ENCODE measurements at places on chromosomes 3 and 15.

DNA sequence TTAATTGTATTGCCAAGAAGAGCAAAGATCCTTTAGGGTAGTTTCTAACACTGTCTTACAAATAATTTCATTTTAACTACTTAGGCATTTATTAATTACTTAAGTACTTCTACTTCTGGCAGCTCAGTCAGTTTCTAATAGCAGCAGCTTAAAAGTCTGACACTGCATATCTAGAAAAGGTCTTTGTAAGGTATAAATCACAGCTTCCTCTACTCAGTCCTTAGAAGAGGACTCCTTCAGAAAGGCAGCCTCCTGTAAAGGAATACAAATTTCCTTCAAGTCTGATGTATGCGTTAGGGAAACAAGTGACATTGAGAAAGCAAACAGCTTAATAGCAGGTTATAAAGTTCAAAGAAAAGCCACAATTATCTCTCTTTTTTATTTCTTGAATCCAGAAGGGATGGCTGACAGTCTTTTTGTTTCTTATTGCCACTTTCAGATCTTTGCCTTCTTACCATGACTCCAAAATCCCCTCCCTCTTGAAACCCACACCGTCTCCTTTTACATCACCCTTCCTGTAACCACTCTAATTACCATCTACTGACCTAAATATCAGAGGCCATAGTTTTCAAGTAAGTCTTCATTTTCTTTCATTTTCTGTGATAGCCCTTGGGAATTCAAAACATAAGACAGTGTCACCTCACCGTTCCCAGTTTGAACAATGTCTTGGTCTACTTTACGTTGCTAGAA lies 109.5 kb downstream of the CGGBP1 start:
- DNase-seq, result no peak

DNA sequence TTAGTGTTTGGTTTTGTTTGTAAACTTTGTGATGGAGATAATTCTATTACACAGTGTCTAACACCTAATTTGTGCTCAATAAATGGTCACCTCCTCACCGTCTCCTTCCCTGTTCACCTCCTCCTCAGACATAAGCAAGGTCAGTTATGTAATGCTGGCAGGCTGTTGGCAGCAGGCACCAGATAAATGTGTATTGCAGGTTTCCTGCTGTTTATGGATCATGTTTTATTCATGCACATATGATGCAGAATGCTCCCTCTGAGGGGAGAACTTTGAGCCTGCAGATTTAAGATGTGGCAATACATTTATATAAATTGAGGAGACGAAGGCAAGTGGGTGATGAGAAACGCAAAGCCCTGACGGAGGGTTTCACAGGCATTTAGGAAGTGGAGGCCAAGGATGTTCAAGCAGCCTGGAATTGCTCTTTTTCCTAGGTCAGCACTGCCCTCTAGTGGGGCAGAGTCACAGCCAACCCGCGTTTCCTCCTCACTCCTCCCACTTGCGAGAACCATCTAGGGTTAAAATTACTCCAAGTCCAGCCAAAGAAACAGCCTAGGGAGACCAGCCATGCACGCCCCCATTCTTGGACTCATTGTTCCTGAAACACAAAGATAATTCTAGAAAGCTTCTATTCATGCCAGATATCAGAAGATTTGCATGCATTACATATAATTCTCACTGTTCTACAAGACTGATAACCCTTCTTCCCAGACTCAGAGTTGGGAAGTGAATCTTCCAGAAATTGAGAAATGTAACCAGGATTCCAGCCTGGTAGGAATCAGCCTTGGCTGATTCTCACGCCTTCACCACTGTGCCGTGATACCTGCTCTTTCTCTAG lies 228.7 kb downstream of the SLCO3A1 start:
- DNase-seq, result peak; percentile 78

- DNase-seq, result no peak
Observed at GRCh38 chr3:116265976-116266584, 179.2 kb downstream of the LSAMP start.

DNA sequence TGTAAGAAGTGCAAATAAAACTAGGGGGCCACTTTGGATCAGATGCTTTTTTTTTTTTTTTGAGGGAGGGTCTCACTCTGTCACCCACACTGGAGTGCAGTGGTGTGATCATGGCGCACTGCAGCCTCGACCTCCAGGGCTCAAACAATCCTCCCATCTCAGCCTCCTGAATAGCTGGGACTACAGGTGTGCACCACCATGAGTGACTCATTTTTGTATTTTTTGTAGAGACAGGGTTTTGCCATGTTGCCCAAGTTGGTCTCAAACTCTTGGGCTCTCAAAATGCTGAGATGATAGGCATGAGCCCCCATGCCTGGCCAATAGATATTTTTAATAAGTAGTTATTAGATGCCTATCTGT lies 20.8 kb downstream of the CCR1 start:
- DNase-seq, result no peak

DNA sequence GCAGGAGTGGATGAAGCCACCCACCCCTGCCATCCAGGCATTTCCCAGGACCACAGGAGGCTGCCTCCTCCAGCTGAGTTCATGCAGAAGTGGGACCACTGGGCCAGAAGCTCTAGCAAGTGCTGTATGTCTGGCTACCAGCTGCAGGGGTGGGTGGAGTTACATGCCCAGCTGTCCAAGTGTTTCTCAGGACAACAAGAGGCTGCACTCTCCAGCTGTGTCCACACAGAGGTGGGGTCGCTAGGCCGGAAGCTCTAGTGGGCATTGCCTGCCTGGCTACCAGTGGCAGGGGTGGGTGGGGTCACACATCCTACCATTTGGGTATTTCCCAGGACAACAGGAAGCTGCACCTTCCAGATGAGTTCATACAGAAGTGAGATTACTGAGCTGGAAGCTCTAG lies 234.0 kb upstream of the PPP2R3A start:
- DNase-seq, result no peak

- no peak for DNase-seq
Observed at GRCh38 chr3:43217633-43218032, 68.7 kb upstream of the SNRK start.

- peak; percentile 88 for DNase-seq
Observed at GRCh38 chr3:10263646-10264363, 15.5 kb downstream of the TATDN2 start.

- no peak for DNase-seq
Observed at GRCh38 chr15:70426096-70426821, 328.5 kb upstream of the TLE3 start.

- DNase-seq, result no peak
Observed at GRCh38 chr3:126285369-126285768, 71.8 kb downstream of the KLF15 start.

DNA sequence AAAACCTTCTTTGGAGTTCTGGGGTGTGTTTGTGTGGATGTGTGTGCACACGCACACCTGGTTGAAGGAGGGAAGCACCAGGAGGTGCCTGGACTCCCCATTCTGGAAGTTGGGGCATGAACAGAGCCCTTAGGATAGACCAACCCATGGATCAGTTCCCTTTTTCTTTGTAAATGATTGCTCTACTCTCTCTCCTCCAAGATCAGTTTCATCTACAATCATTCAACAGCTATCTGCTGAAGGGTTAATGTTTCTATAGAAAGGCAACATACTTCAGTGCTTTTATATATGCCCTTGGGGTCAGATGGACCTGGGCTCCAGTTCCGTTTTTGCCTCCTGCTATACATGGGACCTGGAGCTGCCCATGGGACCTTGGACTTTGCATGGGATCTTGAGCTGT lies 352.1 kb upstream of the CFAP20DC start:
- no peak for DNase-seq

GRCh38 chr3:13567684-13568514 lies 19.0 kb downstream of the FBLN2 start:
- no peak for DNase-seq

GRCh38 chr15:96123028-96123400 lies 207.5 kb upstream of the NR2F2 start:
- DNase-seq, result no peak

DNA sequence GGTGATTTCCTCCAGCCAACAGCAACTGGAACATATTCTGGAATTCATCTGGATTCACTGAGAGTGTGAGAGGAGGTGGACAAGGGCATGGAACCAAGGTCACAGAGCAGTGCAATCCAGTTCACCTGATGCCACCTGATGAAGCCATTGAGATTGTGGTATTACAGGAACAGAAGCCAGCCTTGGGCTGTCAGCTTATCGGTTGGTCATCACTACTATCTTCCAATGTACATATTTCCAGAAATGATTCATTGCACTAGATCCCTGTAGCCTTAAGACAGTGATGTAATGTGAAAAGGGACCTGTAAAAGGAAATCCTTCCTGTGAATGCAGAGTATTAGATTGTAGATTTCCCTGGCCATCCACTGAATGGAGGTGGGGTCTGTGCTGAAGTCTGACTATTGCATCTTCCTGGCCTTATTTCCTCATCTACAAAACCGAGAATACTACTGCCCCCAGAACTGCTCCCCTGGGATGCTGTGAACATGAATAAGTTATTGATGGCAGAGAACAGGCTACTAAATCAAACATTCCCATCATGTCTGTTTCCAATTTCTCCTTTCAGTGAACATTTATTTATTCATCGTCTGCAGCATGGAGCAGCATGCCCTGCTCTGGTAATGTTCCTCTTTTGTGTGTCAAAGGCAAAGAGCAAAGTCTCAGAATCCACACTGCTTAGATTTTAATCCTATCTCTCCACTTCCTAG lies 47.4 kb upstream of the TPM1 start:
- no peak for DNase-seq

DNA sequence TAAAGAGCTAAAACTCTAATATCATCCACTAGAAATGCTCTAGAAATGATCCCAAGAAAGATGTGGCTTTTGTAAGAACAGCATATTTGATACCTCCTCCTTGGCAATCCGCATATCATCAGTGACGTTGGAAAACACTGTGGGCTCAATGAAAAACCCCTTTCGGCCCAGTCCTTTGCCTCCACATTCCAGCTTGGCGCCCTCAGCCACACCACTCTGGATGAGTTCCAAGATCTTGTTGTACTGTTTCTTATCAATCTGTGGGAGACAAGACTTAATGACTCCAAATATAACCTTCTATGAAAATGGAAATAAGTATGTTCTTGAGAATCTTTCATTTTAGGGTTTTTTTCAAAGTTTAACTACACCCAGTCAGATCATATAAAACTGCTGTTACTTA lies 103.6 kb downstream of the ALDH1A2 start:
- DNase-seq, result no peak

GRCh38 chr3:173841334-173841733 lies 443.8 kb downstream of the NLGN1 start:
- DNase-seq, result no peak

GRCh38 chr3:172286548-172287148 lies 161.6 kb downstream of the GHSR start:
- DNase-seq, result no peak

GRCh38 chr3:87413814-87414213 lies 137.4 kb upstream of the POU1F1 start:
- DNase-seq, result no peak

- DNase-seq, result no peak
Observed at GRCh38 chr3:14829811-14830210, 11.0 kb downstream of the FGD5 start.

DNA sequence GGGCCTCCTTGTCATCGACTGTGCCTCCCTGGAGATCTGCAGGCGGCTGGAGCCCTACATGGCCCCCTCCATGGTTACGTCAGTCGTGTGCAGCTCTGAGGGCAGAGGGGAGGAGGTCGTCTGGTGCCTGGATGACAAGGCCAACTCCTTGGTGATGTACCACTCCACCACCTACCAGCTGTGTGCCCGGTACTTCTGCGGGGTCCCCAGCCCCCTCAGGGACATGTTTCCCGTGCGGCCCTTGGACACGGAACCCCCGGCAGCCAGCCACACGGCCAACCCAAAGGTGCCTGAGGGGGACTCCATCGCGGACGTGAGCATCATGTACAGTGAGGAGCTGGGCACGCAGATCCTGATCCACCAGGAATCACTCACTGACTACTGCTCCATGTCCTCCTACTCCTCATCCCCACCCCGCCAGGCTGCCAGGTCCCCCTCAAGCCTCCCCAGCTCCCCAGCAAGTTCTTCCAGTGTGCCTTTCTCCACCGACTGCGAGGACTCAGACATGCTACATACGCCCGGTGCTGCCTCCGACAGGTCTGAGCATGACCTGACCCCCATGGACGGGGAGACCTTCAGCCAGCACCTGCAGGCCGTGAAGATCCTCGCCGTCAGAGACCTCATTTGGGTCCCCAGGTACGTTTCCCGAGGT lies 146.5 kb downstream of the LRRK1 start:
- peak; percentile 39 for DNase-seq

DNA sequence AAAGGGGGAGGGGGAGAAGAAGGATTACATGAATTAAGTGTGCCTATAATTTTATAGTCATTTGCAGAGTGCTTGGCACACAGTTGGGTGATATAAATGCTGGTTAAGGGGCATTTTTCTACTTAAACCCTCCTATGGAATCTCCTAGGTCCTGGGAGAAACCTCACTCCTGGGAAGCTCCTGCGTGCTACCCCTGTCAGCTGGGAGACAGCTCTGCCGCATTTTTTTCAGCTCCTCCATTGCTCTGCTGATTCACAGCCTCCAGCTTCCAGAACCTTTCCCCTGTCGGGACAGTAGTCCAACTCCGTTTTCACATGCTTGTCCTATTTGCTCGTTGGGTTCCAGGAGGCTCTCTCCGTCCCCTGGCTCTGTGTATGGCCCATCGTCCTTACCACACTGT lies 59.2 kb downstream of the CHRD start:
- peak; percentile 19 for DNase-seq

DNA sequence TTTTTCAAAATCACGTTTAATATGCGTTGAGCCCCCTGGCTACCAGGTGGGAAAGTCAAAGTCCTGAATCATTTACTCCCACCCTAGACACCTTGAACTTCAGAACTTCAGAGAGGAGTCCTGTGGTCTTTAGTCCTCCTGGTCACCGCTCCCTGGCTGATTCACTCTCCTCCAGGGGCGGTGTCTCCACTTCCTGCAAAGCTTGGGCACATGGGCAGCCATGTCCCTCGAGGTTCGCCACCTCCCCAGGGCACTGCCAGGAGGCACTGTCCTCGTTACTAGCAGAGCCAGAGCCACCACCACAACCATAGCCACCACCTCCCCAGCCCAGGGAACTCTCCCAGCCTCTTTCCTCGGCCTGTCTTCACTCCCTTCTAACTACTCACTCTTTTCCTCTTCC lies 31.0 kb downstream of the LOXL1 start:
- DNase-seq, result peak; percentile 51

- DNase-seq, result no peak
Observed at GRCh38 chr3:142180761-142181362, 31.5 kb upstream of the TFDP2 start.

GRCh38 chr3:152056987-152057386 lies 183.5 kb downstream of the SUCNR1 start:
- no peak for DNase-seq

DNA sequence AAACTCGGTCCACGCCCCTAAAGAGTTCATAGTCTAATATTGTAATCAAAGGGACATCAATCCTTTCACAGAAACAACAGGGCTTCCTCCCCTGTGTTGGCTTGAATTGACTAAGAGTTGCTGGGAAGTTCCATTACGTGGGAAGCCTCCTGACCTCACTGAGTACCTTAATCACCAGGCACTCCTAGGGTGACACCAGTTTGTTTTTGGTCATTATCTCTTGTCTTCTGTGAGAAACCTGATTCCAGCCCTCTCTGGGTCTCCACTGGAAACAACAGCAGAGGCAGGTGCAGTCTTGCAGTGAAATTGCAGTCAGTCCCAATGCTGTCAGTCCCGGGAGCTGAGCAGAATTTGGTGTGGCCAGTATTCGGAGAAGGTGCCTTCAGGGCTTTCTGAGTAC lies 55.4 kb downstream of the BOC start:
- no peak for DNase-seq

- peak; percentile 88 for DNase-seq
Observed at GRCh38 chr15:75727851-75728715, 15.4 kb upstream of the CSPG4 start.

All from activated effector memory CD4-positive, alpha-beta T cell treated with anti-CD3 and anti-CD28 coated beads, Interleukin-2, amount 50 U/mL, for 16 hours (primary cell).